ENCODE measurements at places on chromosomes 11 and 22.

- no peak for DNase-seq
These were observed 14.9 kb downstream of the KBTBD3 start for GRCh38 chr11:106061954-106062949.

- no peak for DNase-seq
These were observed 2.0 kb upstream of the JAML start for GRCh38 chr11:118226781-118227180.

- no peak for DNase-seq
These were observed 56.0 kb upstream of the PARVA start for GRCh38 chr11:12321217-12321937.

- DNase-seq = no peak
These were observed 108.9 kb upstream of the NCAM1 start for GRCh38 chr11:112852143-112852866.

DNA sequence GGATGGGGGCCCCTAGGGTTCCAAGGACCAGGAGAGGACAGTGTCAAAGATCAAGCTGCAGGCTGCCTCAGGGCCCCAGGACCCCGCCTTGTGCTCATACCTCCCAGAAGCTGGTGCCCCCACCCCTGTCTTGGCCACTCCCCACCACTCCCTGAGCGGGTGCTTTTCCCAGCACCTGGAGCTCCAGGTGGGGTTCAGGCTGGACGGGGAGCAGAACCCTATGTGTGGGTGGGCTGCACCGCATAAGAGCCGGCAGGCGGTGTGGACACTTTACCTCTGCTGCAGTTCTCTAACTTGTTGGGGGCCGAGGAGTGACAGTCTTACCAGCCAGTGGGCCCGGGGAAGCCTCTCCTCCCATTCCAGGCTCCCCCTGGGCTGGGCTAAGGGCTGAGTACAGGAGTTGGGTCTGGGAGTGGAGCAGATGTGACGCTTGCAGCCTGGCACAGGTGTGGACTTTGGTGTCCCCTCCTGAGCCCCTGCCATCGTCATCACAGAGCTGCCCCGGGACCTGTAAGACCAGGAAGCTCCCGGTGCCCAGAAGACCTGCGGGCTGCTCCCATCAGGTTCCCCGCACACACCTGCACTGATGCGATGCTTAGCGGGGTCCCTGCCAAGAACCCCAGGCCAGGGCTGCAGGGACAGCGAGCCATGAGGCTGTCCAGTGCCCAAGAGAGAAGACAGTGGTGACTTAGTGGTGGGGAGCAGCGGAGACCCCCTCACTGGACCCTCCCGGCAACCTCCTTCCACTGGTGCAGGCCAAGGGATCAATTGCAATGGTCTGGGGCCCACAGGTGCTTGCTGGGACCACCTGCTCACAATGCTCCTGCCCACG lies 674.5 kb downstream of the BRD1 start:
- DNase-seq = no peak

DNA sequence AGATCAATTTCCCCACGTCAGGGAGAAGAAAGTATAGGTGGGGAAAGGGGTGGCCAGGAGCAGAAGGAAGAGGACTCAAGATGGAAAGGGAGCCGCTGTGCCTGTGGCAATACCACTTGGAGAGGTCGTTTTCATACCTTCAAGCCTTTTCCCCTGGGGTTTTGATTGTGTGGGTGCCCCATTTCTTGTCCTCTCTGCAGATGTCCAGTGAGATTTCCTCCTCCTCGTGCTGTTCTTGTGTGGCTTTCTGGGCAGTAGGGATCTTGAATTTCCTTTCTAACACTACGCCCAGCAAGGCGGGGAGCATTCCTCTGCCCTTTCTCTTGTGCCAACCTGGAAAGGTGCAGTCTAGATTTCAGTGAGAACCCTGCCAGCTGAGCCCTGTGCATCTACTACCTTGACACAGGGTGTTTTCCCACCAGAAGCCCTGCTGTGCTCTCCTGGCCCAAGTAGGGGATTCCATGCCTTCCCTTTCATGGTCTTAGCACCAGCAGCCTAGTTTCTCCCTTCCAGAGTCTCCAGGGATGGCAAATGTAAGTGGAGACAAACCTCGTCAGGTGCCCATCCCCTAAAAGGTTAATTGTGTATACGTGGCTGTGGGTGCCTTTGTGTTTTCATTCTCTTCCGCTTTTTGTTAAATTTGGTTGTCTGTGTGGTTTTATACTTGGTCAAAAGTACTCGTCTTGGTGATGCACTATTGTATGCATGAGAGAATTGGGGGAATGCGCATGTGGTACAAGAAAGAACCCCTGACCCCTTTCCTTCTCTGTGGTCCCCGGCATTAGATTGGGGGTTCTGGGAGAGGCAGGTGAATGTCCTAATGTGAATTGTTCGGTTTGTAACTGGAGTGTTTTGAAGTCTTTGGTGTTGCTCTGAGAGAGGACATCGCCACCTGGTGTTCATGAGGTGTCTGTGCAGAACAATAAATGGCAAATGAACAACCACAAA lies 71.4 kb upstream of the MPEG1 start:
- DNase-seq = no peak

- DNase-seq = no peak
These were observed 937.6 kb downstream of the BRD1 start for GRCh38 chr22:48889887-48890692.

GRCh38 chr22:37904572-37905533 lies 1.2 kb upstream of the MICALL1 start:
- DNase-seq = no peak

GRCh38 chr11:27287205-27287604 lies 75.8 kb downstream of the CCDC34 start:
- no peak for DNase-seq

DNA sequence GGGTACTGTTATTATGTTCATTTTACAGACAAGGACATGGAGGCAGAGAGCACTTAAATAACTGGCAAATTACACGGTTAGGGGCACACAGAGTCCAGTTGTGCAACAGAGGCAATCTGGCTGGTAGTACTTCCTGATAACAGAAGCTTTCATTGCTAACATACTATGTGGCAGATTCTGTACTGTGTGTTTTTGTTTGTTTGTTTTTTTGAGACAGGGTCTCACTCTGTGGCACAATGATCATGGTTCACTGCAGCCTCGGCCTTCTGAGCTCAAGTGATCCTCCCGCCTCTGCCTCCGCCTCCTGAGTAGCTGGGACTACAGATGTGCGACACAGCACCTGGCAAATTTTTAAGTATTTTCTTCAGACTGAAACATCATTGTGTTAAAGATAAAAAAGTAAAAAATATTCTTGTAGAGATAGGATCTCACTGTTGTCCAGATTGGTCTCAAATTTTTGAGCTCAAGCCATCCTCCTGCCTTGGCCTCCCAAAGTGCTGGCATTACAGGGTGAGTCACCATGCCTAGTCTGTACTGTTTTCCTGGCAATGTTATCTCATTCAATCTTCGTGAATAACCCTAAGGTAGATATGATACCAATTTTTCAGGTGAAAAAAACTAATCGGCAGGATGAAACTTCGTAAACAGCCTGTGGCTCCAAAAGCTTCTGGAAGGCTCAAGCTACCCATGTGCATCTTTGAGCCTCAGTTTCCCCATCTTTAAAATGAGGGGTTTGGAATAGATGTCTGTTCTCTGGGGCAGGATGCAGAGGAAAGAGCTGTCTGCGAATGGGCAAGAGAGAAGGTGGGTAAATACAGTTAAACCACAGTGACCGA lies 921 bp upstream of the NUCB2 start:
- no peak for DNase-seq

GRCh38 chr11:37451903-37452302 lies 853.9 kb upstream of the RAG2 start:
- no peak for DNase-seq

DNA sequence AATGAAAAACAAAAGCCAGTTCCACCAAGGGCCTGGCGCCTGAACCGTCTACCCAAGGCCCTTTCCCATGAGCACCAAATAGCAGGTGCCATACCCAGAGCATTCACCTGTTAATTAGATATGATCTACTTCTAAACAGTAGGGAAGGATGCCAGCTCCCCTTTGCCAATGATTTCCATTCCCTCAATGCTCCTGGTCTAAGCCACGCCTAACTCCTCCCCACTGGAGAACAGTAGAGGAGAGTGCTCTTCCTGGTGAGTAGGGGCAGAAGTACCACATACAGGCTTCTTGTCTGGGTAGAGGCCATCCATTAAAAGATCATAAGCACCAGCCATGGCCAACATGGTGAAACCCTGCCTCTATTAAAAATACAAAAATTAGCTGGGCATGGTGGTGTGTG lies 40.7 kb downstream of the PACSIN2 start:
- no peak for DNase-seq

DNA sequence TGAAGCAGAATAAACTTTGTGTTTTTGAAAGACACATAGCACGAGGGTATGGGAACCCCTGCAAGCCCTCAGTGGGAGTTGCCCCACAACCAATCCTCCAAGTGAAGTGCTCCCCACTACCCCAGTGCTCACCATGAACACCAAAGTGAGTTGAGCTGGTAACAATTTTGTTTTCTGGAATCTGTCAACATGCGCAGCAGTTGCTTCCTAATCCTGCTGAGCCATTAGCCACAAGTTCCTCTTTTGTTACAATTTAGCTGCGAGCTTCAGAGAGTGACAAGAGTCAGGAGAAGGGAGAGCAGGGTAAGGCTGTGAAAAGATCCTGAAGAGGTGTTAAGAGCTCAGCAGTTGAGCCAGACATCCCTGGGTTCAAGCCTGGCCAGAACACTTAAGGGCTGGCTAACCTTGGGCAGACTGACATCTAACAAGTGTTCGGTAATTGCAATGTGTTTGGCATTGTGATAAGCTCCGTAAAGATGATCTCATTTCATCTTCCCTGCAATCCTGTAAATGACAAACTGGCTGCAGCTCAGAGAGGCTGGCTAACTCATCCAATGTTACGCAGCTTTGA lies 24.1 kb upstream of the ASPHD2 start:
- no peak for DNase-seq

GRCh38 chr11:86784241-86784681 lies 16.1 kb upstream of the PRSS23 start:
- DNase-seq = no peak

GRCh38 chr22:37079668-37080171 lies 28.2 kb downstream of the KCTD17 start:
- no peak for DNase-seq

GRCh38 chr22:25494774-25495173 lies 69.7 kb upstream of the GRK3 start:
- no peak for DNase-seq

DNA sequence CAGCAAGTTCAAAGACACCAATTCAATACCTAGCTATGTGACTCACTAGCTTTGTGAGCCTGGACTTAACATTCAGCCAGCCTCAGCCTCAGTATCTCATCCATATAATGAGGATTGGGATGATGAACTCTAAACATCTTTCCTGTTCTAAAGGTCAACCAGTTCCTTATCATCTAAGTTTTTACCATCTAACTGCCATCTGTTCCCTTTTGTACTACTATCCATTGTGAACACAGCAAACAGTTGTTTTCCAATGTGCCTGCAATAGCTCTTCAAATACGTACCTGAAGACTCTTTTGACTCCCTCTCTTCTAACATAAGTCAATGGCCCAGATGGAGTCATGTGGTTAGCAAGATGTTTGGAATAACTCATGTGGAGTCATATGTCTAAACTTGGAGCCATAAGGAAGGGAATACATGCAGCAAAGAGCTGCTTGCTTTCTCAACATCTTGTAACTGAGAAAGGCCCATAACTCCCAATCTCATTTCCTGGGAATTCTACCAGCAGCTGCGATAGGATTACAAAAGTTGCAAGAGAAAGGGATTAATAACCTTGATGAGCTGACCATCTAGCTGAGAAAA lies 19.4 kb downstream of the SYTL2 start:
- DNase-seq = no peak

DNA sequence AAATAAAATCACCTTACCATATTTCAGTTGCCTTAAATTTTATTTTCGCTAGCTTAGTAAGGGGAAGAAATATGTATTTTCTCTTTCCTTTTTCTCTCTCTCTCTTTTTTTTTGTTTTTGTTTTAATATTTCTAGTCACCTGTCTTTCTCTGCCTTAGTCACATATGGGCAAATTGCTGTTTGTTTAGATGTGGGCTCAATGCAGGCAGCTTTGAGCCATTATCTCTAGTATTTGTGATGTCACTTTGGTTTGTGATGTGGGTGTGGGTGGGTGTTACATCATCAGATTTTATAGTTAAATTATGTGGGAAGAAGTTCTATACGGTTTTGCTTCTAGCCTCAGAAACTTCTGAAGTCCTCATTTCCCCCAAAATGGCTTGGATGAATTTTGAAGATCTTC lies at the start of gene C22orf31:
Gene C22orf31, minus strand, starts transcription at position 59 of the 400 bp plus-strand sequence. Its CDS starts 39 bp downstream, at position 20.
- DNase-seq = no peak

DNA sequence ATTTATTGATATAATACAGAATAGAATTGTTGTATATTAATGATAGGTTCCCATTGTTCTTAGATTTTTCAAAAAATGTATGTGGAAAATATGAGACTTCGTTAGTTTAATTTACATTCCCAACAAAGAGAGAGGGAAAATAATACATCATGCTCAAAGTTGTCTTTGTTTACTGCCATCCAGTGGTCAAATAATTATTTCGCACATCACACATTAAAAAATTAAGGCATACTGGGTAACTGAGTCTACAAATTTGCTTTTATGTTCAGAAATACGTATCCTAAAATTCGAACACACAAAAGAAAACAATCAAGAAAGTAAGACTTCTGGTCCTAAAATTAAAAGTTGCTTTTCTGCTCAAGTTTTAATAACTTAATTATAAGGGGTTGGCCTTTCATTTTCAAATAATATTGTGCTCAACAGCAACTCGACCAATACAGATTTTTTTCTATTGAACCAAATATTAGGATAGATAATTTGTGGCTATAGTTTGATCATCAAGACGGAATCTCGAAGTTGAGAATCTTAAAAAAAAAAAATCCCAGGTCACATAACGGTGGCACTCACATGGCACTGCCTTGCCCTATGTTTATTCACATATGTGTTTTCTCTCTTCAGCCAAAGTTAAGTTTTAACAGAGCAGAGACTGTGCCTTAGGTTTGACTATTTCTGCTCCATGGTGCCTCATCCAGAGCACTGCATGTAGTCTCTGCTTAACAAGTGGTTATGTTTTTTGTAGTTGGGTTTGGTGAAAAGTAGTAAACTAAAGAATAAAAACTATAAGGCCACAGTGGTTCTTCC lies 12.3 kb downstream of the PDGFD start:
- no peak for DNase-seq

- no peak for DNase-seq
These were observed 26.9 kb upstream of the SCUBE1 start for GRCh38 chr22:43370036-43370435.

DNA sequence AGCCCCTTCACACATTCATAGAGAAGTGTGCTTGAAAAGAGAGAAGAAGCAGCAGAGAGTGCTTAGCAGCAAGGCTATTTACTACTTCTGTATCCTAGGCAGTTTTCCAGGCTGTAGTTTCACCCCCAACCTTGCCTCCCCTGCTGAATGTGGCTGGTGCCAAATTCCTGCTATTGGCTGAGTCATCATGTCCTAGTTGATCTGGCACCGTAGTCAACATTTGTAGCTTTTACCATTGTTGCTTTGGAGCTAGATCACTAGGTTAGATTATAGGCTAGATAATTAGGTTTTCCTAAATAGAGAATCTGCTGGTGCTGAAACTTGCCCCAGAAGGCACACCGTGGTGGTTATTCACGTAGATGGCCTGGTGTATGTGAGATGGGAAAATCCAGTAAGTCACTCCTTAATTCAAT lies 32.7 kb downstream of the ARHGAP42 start:
- peak; percentile 75 for DNase-seq

DNA sequence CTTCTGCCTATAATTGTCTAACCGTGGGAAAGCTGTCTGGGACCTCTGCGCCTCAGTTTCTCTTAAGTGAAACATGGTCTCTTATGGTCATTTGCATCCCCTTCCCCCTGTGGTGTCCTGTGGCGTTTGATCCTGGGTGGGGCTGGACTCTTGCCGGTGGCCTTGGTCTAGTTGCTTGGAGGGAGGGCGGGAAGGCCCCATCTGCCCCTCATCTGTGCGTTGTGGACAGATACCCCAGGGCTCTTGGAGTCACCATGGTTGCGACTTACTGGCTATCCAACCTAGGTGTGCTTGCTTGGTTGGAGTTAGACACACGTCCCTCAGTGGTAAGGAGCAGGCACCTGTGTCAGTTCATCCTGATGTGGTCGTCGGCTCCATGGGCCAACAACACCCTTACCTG lies 15.2 kb downstream of the SHANK3 start:
- no peak for DNase-seq

Data from SHP77 treated with DMSO at 0.1 percent for 48 hours (cell line).